Small intestine (tissue), 16 donors: ENCODE measurements at places on chromosomes 13 and 19.
A peak's percentile ranks its signal among the peaks of the same experiment; 100 is the strongest.

- no peak for DNase-seq
These were observed 18.3 kb downstream of the C19orf44 start for GRCh38 chr19:16514383-16515019.

DNA sequence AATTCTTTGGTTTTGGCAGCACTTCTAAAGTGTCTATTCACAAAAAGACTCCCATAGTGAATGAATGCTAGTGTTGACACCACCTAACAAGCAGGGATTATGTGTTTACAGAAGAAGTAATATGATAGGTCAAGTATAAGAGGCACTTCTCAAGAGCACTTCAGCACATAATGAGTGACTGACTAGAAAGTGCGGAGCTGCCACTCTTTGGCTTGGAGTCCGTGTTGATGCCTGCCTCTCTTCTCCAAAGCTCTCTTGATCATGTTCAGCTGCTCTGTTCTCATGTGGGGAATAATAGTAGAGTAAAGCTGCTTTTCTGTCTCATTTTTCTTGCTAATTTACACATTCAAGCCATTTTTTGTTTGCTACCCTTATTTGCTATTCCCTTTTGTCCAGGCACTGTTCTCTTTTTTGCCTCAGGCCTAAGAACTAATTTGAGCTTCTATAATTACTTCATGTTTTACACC, 22.7 kb upstream of the MAB21L1 start:
- DNase-seq = no peak

- DNase-seq = no peak
These were observed 3.5 kb downstream of the SELENOV start for GRCh38 chr19:39518458-39518857.

DNA sequence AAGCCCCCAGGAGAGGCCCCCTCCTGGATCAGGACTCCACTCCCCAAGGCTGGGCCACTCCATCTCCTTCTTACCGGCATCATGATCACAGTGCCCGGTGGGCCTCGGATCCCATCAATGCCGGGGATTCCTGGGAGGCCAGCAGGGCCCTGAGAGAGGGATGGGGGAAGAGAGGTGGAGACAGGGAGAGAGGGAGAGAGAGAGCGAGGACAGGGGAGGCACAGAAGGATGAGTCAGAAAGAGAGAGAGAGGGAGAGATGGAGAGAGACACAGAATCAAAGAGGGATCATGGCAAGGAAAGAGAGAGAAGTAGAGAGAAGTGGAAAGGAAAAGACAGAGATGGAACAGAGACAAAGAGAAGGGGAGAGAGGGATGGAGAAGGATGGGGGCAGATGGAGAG, 13.8 kb downstream of the COL5A3 start:
- no peak for DNase-seq

DNA sequence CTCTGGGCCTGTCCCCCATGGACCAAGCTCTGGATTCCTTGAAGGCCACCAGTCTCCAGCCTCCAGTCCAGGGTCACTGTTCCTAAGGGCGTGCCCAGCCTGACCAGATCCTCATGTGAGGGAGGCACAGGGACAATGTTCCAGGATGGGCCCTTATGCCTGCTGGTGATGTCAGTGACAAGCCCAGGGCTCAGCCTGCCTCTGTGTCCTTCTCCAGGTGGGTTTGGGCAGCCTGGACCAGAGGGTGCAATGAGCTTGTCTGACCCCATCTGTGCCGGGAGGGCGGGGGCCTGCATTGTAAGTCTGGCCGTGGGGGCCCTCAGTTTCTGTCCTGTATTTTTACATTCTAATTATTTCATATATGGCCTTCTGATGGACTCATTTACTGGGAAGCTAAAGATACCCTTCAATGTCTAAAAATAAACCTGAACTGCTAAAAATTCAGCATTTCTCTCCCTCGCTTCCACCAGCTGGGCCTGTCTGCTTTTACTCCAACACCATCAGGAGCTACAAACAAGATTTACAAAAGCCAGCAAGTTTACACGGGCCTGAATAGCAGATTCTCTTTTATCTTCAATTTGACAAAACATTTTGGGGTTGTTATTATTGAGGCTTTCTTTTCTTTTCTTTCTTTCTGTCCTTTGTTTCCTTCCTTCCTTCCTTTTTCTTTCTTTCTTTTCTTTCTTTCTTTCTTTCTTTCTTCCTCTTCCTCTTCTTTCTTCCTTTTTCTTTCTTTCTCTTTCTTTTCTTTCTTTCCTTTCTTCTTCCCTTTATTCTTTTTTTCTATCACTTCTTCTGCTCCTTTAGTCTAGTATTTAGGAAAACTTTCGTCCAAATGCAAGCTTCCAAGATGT, 34.2 kb upstream of the C19orf12 start:
- no peak for DNase-seq

- no peak for DNase-seq
These were observed 378.9 kb downstream of the SLITRK1 start for GRCh38 chr13:83503424-83503823.

DNA sequence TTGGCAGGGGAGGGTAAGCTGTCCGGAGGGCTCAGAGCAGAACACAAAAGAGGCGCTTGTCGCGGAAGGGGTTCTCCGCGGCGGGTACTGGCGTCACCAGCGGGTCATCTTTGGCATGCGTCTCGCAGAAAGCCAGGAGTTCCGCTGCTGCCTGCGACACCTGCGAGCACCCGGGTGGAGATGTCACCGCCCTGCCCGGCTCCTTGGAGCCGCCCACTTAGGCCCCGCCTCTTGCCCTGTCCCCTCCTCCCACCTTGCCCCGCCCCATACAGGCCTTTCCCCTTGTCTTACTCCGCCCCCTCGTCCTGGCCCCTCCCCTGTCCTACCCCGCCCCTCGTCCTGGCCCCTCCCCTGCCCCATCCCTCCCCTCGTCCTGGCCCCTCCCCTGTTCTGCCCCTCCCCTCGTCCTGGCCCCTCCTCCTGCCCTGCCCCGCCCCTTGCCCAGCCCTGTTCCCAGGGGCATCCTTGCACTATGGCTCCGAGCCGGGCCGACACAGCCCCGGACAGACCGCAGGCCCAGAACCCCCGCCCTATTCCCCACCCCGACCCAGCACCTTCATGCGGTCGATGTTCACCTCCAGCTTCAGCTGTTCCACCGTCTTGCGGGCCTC, 1.9 kb downstream of the GNG8 start:
- DNase-seq = peak; percentile 92

GRCh38 chr19:39498798-39499642, at the start of gene DLL3:
Gene DLL3, plus strand, starts transcription at chr19:39498947. Its CDS starts 28 bp downstream, at chr19:39498975.
- peak; percentile 46 for DNase-seq

DNA sequence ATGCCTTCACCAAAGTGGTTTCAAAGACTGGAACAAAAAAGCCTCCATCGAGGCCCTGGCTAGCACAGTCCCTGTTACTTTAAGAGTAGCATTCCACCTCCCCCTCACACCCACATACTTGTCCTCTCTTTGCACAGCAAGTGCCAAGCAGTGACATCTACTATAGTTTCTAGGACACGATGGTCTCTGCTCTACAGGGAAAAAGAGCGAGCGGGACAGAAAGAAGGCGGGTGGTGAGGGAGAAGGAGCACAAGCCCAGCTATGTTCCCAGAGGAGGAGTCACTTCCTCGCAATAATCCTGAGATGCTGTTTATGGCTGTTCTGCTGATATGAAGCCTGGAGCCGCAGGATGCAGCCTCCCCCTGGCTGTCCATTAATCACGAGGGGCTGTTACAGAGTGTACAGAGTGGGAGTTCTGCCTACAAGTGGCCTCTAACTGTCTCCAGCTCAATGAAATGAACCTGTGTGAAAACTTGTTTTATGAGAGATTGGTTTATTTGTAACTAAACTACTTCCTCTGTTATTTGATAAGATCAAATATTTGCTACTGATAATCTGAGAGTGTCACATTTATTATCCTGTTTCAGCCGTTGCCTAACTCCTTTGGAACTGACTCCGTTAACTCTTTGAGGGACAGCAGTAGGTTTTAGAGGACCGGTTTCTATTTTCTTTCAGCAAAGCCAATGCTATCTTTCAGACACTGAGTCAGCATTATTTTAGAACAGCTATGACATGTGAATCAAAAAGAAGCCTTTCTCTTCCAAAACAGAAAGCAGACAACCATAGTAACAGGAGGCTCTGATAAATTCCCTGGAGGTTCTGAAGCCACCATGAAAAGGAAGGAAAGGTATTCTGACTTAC, 208.0 kb downstream of the SPRY2 start:
- DNase-seq = peak; percentile 93

GRCh38 chr13:106474912-106475311, 60.5 kb downstream of the EFNB2 start:
- DNase-seq = peak; percentile 56
